ENCODE measurements at places on chromosomes 3 and 15.

DNA sequence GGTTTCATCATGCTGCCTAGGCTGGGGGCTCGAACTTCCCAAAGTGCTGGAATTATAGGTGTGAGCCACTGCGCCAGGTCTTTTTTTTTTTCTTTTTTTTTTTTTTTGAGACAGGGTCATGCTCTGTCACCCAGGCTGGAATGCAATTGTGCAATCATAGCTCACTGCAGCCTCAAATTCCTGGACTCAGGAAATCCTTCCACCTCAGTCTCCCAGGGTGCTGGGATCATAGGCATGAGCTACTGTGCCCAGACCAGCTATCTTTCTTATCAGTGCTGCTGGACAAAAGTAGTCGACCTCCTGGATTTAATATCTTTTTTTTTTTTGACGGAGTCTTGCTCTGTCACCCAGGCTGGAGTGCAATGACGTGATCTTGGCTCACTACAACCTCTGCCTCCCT, 60.8 kb downstream of the TFDP2 start:
- DNase-seq: peak; percentile 44

DNA sequence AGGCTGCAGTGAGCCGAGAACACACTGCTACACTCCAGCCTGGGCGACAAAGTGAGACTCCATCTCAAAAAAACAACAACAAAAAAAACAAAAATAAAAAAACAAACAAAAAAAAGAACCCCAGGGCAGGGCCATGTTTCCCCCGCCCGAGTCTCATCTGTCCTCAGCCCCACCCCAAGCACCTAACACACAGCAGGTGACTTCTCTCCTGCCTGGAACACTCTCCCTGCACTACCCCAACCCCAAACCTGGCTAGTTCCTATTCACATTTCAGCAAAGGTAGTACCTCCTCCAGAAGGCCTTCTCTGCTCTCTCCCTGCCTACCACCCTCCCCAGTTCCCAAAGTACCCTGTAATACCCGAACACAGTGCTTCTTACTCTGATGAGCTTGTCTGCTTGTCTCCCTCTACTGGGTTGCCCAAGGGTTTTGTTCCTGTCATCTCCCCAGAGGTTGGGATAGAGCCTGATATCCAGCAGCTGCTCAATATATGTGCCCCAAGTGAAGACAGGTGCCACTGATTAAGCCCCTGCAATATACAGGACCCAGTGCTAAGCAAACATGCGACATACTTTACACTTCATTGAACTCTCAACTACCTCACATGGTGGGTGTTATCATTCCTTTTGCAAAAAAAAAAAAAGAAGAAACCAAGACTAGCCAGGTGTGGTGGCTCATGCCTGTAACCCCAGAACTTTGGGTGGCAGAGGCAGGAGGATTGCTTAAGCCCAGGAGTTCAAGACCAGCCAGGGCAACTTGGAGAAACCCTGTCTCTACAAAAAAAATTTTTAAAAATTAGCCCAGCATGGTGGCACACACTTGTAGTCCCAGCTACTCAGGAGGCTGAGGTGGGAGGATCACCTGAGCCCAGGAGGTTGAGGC, 103.6 kb downstream of the DAPK2 start:
- no peak for DNase-seq

DNA sequence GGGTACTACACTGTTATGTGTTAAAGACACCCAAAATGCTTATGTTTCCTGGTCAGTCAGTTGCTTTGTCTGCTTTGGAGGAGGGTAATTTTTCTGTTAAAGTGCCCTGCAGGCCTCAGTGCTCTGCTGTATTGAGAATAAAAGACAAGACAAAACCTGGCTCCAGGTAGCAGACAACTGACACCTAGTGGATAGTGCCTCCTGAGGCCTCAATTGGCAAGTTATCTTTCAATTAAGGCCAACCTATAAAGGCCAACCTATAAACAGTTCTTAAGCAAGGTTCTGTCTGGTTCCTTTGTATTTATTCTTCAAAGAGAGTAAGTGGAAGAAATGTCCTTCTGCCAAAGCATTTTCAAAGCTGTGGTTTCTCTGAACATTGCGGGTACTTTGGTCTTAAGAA, 773.8 kb downstream of the MECOM start:
- no peak for DNase-seq

DNA sequence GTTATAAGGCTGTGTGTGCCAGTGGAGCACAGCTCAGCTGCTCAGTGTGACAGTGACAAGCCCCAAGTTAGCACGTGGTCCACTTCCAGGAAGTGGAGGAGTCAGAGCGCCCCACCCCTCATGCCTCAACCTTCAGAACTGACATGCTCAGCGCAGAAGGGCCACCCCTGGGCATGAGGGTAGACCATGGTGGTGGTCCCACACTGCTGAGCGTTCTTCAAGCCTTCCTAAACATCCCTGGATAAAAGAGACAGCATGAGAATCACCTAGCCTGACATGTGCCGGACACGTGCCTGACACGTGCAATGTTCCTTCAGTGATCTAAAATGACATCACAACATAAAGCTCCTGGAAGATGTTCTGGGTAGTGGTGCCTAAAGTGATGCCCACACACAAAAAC, 16.8 kb downstream of the ATP10A start:
- no peak for DNase-seq

- no peak for DNase-seq
These were observed 132.5 kb downstream of the CMSS1 start for GRCh38 chr3:99949956-99950670.

DNA sequence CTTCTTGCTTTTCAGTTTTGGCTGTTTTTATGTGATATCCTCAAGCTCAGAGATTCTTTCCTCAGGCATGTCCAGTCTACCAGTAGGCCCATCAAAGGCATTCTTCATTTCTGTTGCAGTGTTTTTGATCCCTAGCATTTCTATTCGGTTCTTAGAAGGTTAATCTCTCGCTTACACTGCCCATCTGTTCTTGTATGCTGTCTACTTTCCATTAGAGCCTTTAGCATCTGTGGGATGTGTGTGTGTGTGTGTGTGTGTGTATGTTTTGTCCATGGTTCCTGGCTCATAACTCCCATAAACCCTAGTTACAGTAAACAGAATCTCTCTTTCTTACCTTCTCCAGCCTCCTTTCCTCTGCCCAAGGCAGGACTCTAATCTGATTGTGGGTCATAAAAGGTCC, 5.1 kb upstream of the SLC22A13 start:
- no peak for DNase-seq

GRCh38 chr15:50687302-50687902, 805 bp upstream of the TRPM7 start:
- DNase-seq: no peak

DNA sequence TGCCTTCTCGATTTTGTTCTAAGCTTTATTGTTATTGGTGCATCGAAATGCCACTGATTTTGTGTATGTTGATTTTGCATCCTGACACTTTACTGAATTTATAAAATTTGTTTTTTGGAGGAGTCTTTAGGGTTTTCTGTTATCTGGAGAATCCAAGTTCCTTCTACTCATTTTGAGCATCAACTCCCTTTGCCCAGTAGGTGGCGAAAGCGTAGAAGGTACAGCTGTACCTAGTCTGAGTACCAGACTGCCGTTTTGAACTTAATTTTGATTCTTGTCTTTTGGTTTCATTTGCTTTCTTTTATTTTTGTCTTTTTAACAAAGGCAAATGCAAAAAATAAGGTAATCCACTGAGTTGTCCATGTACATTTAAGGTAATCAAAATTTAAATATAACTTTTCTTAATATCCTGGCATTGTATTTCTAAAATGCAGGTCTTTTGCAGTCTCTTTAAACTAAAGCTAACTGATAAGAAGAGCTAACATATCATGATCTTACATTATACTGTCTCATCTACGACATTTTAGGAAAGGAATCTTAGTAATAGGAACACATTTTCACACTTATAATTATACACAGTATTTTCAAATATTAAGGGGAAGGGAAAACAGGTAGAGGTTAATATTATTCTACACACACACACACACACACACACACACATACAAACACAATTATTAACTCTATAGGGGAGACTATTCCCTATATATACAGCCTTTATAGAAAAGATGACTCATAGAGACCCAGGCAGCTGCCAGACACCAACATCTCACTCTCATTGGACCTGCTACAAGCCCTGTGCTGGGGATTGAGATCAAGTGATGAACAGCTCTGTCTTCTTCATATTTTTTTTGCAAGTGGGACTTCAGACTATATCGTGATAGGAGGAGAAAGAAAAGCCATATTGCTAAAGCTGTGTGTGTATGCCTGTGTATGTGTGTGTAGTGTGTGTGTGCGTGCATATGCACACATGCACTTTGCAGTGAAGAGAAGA, 71.8 kb downstream of the SYNPR start:
- DNase-seq: peak; percentile 64

DNA sequence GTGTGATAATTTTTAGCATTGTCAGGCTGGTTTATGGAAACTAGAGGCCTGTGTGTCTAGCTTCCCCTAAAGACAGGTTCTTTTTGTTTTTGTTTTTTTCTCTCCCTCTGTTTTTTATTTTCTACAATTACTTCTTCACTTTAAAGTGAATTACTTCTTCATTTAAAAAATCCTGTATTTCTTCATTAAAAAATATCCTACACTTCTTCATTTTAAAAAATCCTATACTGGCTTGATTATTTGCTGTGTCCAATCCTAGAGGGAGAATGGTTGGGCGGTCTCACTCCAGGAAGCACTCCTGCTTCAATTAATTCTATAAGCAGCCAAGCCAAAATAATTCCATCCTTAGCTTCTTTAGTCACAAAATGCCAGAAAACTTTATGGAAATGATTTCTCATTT, 11.8 kb downstream of the ATG7 start:
- DNase-seq: no peak

- DNase-seq: peak; percentile 79
These were observed 119.9 kb downstream of the DGKG start for GRCh38 chr3:186241910-186242821.

DNA sequence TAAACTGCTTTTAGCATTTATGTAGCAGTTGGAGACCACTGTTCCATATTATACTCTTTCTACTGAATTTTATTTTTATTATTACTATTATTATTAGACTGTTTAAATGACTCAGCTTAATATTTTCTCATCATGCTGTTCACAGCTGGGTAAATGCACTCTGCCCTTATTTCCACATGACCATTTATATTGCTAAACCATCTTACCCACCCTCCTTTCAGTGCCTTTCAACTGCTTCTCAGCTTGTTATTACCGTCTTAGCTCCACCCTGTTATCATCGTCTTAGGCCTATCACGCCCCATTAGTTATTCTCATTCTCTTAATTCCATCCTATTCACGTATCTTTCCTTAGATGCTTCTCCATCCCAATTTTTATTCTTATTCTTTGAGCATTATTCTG, 212.6 kb downstream of the GAP43 start:
- no peak for DNase-seq

- DNase-seq: no peak
These were observed 38.7 kb downstream of the DIPK2A start for GRCh38 chr3:144010371-144010770.

DNA sequence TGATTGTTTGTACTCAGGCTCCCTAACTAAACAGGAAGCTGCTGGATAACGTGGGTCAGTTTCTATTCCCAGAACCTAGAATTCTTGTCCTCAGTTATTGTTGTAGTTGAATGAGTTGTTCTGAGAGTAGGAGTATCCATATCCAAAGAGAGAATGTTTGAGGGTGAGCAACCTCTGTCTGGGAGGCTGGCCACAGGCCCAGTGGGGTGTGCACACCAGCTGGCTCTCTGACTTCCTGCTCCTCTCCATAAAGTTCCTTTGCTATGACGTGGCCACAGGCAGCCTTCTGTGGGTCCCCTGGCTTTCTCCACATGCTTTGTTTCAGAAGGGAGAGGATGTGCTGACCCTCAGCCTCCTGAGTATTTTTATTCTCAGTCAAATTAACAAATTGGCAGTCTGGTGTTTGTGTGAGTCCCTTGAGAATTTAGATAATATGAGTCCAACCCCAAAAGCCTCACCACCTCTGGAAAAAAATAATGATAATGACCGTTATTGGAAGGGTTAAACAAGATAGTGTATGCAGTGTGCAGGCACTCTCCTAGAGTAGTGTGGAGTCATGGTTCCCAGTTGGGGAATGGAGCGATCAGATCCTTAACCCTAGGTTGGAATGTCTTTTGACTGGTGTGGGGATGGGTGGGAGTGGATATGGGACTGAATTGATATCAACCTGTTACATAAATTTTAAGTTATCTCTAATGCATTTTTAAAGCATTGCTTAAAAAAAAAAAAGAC, 47.6 kb upstream of the MED12L start:
- peak; percentile 92 for DNase-seq

DNA sequence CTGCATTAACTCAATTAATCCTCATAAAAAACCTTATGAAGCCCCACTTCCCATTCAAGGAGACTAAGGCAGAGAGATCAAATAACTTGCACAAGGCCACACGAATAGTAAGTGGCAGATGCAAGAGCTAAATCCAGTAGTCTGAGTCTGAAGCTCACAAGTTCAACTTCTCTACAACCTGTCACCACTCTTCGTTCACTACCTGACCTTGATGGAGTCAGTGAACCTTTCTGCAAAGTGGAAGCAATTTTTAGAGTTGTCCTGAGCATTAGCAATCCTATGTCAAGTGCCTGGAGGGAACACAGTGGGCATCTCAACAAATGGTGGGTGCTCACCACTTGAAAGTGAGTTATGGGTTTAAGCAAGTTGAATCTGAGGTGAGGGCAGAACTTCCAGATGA, 2.1 kb upstream of the SPINT1 start:
- DNase-seq: no peak

GRCh38 chr3:58041826-58042324, 33.7 kb downstream of the FLNB start:
- peak; percentile 90 for DNase-seq

GRCh38 chr3:195041871-195042742, 228.9 kb downstream of the XXYLT1 start:
- DNase-seq: no peak

DNA sequence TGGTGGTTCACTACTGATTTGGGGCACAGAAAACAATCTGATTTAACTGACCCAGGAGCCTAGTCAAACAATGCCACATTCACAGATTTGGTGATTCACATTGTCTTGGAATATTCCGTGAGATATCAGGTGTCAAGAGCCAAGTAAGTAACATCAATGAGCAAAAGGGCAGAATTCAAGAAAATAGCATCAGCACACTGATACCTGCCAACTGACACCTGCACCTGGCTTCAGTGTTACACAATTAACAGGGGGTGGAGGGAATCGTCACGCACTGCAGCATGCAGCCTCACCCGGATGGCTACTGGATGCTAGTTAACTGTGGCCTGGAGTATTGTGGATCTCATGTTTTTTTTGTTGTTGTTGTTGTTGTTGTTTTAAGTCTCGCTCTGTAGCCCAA, 17.6 kb downstream of the CCNL1 start:
- DNase-seq: no peak

- DNase-seq: no peak
These were observed 6.5 kb upstream of the MINDY4B start for GRCh38 chr3:150911771-150912170.

GRCh38 chr15:62391641-62392262, 226.7 kb upstream of the C2CD4B start:
- peak; percentile 28 for DNase-seq

DNA sequence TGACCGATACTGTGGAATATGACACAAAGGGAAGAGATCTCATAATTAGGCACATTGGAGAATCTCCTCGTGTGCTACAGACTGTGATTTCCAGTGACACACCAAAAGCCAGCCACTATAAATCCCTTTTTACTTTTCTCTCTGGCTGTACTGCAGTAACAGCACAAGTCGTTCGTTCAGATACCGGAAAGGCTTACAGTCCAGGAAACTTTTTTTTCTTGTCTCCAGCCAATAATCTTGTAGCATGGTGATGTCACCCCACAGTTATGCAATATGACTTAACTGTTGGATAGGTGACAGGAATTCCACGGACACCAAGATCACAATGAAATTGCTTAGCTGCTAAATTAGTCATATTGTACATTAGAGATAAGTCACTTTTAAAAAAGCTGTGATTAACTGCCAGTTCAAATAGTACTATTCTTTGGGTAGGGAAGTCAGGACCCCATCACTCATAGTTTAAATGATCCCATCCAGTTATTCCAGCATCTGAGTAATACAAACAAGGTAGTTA, 36.3 kb upstream of the TSC22D2 start:
- DNase-seq: peak; percentile 99
